ENCODE measurements at places on chromosomes 7 and 10.

GRCh38 chr10:22278441-22278782, 37.8 kb upstream of the COMMD3 start:
- no peak for DNase-seq

DNA sequence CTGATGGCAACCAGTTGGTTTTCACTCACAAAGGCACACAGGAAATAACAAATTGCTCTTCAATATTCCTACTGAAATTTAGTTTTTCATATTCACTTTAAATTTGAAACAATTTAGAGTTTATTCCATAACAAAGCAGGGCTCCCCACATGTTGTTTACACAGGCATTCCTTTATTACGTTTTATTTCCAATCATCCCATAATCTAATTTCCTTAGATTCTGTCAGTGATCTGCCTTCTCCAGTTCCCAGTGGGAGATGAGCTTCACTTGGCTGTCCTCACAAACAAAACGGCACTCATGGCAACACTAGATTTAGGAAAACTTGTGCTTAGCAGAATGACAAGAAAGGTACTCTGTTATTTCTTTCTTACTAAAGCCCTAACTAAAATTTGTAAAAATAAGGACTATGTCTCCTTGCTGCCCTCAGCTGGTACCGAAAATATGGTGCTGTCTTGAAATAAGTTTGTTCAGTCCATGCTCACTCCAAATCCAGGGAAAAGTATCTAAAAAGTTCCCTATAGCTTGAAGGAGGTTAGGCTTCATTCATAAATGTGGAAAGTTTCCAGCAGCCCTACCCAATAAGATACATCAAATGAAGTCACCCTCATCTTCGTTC, 23.0 kb downstream of the PHYH start:
- no peak for DNase-seq

DNA sequence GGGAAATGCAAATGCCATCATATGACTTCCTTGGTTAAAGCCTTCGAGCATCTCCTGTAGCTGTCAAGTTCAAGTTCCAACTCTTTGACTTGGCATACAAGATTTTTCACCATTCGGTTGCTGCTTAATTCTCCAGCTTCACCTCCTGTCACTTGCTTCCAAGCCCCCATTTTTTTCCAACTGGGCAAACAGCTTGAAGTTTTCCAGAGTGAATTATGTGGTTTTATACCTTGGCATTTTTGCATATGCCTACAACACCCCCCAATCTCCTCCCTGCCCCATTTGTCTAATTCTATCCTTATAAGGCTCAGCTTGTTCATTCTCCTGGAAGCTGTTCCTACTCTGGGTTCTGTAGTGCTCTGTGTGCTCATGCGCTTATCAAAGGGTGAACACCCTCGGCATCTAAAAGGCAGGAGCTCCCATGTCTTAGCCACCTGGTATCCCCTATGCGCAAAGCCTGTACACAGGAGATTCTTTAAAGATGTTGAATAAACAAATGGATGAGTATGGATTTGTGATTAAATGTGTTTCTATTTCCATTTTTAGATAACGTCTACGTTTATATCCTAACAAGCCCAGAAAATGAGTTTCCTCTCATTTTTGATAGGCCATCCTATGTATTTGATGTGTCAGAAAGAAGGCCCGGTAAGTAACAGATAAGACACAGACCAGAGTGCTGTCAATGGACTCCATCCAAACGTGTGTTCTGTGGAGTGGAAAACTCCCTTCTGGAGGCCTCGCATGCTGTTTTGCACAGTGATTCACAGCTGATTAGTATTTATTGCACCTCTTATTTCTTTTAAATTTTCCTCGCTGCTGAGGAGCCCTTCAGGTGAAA, 52.5 kb downstream of the CDHR3 start:
- DNase-seq = no peak

DNA sequence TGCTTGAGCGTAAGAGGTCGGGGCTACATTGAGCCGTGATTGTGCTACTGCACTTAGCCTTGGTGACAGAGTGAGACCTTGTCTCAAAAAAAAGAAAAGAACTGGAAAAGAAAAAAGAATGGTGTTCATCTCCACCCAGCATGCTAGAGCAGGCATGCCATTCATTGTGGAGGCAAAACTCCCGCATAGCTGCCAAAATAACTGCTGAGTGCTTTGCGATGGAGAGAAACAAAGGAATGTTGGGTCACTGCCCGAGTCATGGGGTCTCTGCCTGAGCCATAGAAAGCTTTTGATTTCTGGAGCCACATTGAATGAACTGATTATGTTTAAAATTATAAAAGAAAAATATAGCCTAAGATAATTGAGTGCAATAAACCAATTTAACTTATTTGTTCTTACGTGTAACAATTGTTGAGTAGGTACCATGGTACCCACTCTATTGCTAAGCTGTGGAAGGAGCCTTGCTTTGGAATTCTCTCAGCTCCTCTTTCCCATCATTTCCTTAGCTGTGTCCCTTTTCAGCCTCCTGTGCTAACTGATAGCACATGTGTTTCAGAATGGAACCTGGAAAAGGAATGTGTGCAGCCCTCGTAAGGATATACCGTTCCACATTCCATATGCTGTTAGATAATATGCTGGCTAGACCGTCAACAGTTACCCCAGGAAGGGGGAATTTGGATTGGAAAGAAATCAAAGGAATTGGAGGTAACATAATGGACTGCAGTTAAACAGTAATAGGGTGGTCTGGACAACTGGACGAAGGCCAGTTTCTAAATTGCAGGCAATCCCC, 99.0 kb downstream of the KIAA1217 start:
- DNase-seq = no peak

DNA sequence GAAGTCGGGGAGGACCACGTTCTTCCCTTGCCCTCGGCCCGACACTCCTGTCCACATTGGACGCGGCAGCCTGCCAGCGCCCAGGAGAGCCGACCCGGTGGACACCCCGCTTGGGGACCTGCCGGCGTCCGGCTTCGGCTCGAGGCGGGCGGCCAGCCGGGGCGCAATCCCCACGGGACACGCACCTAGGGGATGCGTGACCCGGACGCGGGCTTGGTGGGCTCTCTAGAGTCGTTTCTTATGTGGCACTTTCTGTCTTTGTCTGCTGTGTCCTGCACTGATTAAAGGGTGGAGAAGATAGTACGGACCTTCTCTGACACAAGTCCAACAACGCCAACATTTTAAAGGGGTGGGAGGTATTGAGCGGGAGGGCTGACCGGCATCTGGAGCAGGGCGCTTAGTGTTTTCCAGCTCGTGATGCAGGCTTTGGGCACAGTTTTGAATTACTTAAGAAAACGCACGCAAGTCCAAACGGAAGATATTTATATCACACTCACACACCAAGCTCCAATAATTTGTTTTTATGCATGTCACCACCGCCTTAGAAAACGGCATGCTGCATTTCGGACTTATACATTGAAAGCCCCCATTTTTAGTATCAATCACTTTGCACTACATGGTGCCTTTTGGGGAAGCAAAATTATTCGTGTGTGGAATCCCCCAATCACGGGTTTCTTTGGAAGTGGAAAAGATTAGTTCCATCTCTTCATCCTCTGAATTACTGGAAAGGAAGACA, 3.9 kb upstream of the SPAG6 start:
- DNase-seq = no peak
